ENCODE measurements at places on chromosomes 1 and 21.

DNA sequence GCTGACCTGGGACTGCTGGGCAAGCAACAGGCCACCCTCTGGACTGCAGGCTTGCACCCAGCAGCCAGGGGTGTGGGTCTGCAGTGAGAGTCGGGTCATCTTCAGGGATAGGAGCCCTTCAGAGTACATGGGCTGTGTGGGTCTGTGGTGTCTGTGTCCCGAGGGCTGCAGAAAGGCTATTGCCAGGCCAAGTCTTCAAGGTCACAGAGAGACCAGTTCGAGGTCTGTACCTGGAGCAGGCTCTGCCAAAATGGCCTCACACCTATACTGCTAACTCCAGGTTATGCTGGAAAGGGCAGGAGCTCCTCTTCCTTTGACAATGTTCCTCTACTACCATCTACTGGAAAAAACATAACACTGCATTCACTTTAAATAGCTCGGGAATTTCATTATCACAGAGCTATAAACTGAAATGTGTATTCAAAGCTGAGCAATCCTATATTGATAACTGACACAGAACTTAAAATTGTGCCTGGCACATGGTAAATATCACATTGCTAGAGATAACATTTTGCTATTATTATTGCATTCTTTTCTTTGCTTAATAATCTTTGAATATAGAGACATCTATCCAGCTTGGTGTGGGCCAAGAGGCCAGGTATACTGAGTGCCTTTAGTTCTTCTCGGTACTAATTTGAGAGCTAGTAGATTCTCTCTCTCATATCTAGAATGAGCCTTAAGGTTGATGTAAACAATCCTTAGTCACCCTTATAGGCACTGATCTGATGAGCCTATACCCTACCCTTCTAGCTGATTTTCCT is 6.9 kb upstream of the DNAH14 start:
- no peak for DNase-seq

DNA sequence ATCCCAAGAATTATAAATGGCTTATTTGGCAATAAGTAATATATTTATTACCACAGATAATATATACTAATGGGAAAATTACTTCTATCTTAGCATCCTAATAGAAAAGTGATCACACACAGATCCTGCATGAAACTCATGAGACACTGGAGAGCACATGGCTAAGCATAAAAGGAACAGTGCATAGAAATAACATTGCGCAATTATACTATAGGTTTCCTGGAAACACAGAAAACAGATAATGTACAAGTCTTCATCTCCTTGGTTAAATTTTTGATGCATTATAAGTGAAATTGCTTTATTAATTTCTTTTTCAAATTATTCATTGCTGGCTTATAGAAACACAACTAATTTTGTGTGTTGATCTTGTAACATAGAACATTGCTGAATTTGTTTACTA is 210.4 kb downstream of the USH2A start:
- DNase-seq, result no peak

DNA sequence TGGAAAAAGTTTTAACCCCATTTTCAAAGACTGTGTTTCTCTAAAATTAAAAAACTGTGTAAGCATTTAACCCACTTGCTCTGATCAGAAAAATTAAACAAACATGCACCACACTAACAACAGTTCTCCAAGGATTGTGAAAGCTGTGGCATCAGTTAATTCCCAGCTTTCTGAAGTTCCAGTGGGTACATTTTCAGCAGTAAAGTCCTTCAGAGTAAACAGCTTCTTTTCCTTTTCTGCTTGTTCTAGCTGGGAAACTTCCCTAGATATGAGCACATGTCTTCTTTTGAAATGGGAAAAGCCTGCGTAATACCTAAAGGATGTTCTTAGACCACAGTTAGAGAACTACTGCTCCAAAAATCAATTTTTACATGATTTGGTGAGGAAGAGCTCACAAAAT is 11.1 kb downstream of the PRRX1 start:
- DNase-seq, result no peak

- no peak for DNase-seq
Measured at GRCh38 chr21:40616377-40616704, 230.6 kb downstream of the DSCAM start.

DNA sequence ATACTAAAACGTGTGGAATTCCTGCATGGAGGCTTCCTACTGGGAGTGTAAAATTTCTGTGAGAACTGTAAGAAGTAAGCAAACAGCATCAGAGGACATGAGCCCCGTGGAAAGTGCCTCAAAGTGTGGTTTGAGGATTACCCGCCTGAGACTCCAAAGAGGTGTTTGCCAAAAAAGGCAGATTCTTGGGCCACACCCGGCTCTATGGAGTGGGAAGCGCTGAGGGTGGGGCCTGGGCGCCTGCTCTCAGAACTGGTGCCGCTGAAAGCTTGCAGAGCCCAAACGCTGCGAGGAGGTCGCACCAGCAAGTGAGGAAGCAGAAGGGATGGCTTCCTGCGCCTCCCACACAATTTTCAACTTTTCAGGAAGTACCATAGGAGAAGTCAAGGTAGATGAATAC is 43.0 kb upstream of the PSEN2 start:
- DNase-seq, result no peak
